ENCODE measurements at places on chromosomes 2 and 18.

- DNase-seq, result no peak
Observed at GRCh38 chr2:236565212-236565611, 4.4 kb upstream of the ACKR3 start.

DNA sequence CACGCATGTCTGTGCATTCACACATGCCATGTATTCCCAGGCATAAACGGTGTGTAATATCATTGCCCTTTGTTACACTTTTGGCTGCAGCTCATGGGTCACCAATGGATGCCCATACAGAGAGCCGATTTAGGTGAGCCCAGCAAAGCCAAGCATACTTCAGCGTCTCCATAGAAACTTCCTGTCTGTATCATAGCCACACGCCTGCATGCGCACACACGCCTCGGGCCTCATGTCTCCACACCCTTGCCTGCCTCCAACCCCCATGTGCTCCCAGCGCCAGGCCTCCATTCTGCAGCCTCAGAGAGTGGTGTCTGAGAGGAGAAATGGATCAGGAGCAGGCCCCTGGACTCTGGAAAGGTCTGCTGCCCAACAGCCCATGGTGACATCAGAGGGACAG, 33.5 kb upstream of the SELENOI start:
- DNase-seq, result no peak

- no peak for DNase-seq
Observed at GRCh38 chr2:177015356-177015923, 197.2 kb upstream of the HNRNPA3 start.

DNA sequence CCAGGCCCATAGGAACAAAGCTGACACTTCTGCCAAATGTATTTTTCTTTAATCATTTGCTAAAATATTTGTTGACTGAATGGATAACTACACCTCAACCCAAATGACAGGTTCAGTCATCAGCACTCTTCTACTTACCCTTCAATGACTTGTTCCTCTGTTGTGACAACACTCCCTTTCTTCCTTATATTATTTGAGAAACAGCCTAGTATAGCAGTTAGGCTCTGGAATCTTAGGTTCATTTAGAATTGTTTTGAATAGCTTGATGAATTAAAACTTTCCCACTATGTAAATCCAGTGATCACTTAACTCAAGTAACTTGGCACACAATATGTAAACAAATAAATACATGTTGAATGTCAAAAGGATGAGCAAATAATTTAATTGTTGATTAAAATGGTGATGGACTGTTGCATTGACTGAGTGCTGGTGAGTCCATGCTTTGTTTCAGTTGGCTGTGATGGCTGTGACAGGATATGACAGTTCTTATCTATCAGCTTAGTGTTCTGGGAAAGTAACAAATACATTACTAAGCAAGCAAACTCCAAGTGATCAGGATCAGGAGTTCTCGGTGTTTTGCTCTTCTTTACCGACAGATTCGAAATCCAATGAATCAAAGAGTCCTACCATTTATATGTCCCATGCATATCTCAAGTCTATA, 2.8 kb upstream of the MOGAT1 start:
- no peak for DNase-seq

- DNase-seq, result peak; percentile 88
Observed at GRCh38 chr18:79484661-79485621, 89.2 kb downstream of the NFATC1 start.

- DNase-seq, result no peak
Observed at GRCh38 chr18:53991805-53992204, 232.7 kb downstream of the MBD2 start.

- peak; percentile 48 for DNase-seq
Observed at GRCh38 chr2:18435426-18436037, 124.9 kb downstream of the RDH14 start.

GRCh38 chr18:24974431-24974830, 377.5 kb downstream of the ZNF521 start:
- DNase-seq, result no peak

GRCh38 chr2:119645173-119645855, 33.7 kb upstream of the TMEM177 start:
- no peak for DNase-seq

DNA sequence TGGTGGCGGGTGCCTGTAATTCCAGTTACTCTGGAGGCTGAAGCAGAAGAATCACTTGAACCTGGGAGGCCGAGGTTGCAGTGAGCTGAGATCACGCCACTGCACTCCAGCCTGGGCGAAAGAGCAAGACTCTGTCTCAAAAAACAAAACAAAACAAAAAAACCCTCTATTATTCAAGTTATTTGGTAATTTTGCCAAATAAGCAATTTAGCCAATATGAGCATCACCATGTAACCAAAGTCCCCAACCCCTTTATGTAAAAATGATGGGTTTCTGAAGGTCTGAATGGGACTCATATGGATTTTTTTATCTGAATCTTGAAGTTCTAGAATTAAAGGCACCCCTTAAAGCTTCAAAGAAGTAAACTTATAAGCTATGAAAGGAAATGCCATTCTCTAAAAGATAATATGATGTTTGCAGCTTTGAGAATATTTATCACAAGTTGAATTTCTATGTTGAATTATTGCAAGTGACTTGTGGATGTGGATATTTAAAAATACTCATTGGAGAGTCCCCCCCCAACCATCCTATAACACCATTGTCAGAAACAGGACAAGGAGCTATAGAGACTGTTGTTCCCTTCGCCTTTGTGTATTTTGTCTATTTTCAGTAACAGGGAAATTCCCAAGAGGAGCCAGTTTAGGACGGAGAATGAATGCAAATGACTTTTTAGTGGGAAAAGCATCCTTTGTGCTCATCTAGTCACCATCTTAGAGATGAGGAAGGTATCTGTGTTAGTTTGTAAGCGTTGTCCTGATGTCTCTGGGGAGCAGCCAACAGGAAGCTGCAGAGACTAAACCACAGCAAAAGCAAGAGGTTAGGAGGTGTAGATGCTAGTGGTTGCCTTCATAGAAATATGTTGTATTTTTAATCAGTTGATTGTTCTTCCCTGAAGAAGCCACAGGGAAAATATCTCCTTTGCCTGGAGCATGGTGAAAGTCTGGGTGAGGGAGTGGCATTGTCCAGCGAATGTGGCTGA, 68.3 kb downstream of the TET3 start:
- no peak for DNase-seq

All from SW480 (cell line).